SJSA1 (cell line): ENCODE measurements at places on chromosomes 4 and X. TPM values are rescaled to one million over a fixed set of nuclear protein-coding genes. Genes with fewer than 3 reads are reported as not detected.

PTCHD1 gene
- total RNA-seq: not detected in 2 replicates

NDUFA1 gene
- 82.7 and 118 TPM in 2 replicates for total RNA-seq

PFKFB1 gene
- total RNA-seq: not detected in 2 replicates

FAM9C gene
- not detected in 2 replicates for total RNA-seq

IL2RG gene
- not detected in 2 replicates for total RNA-seq

RIBC1 gene
- 0.39 and 2.5 TPM in 2 replicates for total RNA-seq

NXF3 gene
- total RNA-seq: not detected in 2 replicates

CT45A10 gene
- total RNA-seq: not detected in 2 replicates

SRPK3 gene
- total RNA-seq: not detected in 2 replicates

PAK3 gene
- total RNA-seq: 0.45 and 1.7 TPM in 2 replicates

LDB2 gene
- total RNA-seq: 8.0 and 16.5 TPM in 2 replicates

GAGE1 gene
- total RNA-seq: not detected in 2 replicates

NAT8L gene
- total RNA-seq: not detected in 2 replicates

LNX1 gene
- total RNA-seq: 0.09 TPM in 1 of 2 replicates, not detected in the other

SLC38A5 gene
- 0.16 TPM in 1 of 2 replicates, not detected in the other for total RNA-seq

BCLAF3 gene
- 2.1 and 3.9 TPM in 2 replicates for total RNA-seq

FAM90A26 gene
- total RNA-seq: not detected in 2 replicates

CORIN gene
- total RNA-seq: 0.25 TPM in 1 of 2 replicates, not detected in the other
